BE2C (cell line): ENCODE measurements at places on chromosomes 6 and 20.

DNA sequence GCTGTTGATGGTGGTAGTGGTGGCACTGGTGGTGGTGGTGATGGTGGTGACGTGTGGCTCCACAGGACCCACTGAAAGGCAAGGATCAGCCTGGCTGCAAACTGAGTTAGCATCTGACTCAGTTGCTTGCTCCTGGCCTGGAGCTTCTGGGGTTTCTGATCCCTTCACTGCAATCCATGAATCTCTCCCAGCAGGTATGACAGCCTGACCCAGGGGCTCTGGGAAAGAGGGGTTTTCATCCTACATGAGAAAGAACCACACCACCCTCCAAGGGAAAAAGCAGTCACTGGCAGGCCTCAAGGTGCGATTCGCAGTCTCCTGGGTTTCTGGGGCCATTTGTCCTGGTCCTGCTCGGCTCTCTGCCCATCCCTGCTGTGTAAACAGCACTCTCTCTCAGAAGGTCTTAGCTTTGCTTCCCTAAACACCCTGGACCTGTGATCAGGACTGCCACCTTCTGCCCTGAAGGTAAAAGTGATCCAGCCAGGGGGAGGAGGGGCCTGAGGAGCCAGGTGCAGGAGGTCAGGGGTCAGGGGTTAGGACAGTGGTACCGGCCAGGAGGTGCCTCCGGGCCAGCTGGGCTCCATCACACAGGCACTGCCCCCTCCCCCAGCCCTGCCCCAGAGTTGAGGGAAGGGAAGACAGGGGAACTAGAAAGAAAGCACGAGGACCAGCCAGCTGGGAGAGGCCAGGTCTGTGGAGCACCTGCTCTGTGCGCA is 152.0 kb downstream of the BMP7 start:
- no peak for DNase-seq

GRCh38 chr20:38863024-38863851 is 57.7 kb downstream of the PPP1R16B start:
- no peak for DNase-seq

- no peak for DNase-seq
Observed at GRCh38 chr6:5282191-5282623, 20.9 kb downstream of the FARS2 start.

GRCh38 chr6:157646012-157646411 is 177.0 kb upstream of the SNX9 start:
- DNase-seq = no peak

- DNase-seq = no peak
Observed at GRCh38 chr6:151379933-151380847, 11.2 kb downstream of the ZBTB2 start.

DNA sequence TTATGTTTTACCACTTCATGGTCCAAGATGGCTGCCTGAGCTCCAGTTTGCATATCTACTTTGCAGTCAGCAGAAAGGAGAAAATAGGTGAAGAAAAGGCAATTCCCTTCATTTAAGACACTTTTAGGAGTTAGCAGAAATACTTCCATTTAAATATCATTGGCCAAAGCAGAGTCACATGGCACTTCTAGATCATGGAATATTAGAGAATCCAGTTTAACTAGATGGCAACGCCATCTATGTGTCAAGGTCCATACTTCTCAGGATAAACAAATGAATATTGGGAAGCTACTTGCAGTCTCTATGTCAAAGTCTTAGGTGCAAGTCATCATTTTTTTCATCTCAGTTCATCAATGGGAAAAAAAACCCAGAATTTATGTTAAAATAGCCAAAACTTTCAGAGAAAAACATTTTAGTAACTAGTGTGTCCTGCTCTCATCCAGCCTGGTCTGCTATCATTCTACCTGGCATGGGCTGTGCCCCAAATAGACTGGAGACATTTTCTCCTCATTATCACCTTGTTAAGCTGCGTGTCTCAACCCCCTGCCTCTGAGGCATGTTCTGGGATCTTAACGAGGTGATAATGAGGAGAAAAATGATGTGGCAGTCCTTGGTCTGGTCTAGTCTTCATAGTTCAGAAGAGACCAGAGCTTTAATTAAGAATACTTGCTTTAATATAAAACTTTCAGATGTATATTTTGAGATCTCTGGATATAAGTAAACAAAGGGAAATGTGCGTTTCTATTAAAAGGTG is 227.3 kb downstream of the TBX18 start:
- no peak for DNase-seq

GRCh38 chr20:57261457-57262251 is 4.8 kb downstream of the BMP7 start:
- DNase-seq = no peak

- no peak for DNase-seq
Observed at GRCh38 chr20:51249781-51250180, 226.9 kb upstream of the KCNG1 start.

DNA sequence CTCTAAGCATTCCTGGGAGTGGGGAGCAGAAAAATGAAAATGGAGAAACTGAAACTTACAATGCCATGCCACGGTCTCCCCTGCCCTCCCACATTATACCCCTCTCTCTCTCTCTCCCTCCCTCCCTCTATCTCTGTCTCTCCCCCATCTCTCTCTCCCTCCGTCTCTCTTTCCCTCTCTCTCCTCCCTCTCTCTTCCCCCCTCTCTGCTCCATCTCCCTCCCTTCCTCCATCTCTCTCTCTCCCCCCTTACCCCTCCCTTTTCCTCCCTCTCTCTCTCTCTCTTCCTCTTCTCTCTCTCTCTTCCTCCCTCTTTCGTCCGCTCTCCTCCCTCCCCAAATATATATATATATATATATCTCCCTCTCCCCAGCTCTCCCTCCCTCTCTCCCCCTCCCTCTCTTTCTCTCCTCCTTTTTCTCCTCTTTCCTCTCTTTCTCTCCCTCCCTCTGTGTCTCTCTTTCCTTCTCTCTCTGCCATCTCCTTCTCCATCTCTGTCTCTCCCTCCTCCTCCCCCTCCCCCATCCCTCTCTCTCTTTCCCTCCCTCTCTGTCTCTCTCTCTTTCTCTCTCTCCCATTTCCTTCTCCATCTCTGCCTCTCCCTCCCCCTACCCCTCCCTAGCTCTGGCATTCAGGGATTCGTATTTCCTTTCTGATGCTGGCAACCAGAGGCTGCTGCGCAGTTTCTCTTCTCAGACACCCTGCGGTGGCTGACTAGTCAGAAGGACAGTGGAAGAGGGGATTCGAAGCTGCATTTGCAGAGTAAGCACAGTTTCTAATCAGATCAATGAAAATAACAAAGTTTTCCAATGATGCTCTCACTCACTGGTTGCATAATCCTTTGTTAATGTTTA is 13.9 kb upstream of the VAPB start:
- DNase-seq = no peak

- DNase-seq = no peak
Observed at GRCh38 chr6:8995156-8995555, 559.8 kb upstream of the SLC35B3 start.

GRCh38 chr6:148374040-148374774 is 31.6 kb downstream of the SASH1 start:
- DNase-seq = no peak

DNA sequence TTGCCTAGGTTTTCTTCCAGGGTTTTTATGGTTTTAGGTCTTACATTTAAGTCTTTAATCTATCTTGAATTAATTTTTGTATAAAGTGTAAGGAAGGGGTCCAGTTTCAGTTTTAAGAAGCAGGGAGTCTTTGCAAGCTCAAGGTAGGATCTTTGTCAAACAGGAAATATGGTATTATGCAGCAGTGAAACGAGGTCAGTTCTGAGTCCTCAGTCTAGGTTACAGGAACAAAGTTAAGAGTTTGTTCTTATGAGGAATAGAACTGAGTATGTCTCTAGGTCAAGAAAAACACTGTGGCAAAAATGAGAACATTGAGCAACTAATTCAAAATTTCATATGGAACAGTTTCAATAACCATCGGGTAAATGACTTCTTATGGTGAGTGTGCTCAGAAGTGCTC is 63.6 kb downstream of the GCLC start:
- DNase-seq = no peak
